Fibroblast of skin of back (primary cell): ENCODE measurements at places on chromosomes 5 and 9.

DNA sequence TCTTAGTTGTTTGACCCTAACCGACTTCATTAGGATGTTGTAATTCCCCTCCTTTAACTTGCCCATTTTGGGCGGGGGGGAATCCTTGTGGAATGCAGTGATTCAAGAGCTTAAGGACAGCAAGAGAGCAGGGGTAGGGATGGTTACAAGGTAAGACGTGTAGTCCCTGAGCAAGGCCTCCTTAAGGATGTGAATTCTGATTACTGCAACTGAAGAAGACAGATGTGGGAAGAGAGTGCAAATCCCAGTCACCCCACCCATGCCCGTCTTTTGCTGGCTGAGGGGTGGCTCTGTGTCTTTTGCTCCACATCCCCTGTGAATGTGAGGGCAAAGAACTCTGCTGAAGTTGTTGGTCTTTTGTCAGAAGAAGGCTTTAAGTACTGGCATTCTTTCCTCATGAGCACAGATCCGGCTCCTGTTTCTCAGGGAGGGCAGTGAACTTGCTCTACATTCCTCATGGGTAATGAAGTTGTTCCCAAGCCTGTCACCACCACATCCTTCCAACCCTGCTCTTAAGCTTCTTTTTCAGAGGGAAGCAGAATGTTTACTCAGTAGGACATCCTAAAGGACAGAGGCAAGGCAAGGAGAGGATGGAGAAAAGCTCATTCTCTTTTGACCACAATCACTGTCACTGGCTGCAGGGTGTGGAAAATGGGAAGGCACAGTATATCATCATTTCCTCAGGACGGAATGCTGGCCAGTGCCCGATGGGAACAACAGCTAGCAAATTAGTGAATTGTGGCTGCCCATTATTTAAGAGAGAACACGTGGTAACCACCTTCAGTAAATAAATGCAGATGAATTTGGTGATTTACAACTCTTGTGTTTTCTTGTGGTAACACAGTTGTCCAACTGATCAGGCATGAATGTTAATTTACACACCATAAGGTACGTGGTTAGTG, 61.5 kb downstream of the RAI14 start:
- peak; percentile 100 for DNase-seq

DNA sequence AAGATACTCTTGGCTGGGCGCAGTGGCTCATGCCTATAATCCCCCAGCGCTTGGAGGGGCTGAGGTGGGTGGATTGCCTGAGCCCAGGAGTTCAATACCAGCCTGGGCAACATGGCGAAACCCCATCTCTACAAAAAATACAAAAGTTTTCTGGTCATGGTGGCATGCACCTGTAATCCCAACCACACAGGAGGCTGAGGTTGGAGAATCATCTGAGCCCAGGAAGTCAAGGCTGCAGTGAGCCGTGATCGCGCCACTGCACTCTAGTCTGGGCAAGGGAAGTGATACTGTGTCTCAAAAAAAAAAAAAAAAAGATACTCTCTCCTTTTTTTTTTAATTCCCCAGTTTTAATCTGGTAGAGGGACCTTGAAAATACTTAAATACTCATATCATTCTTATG, 15.0 kb downstream of the ANKRD33B start:
- no peak for DNase-seq

DNA sequence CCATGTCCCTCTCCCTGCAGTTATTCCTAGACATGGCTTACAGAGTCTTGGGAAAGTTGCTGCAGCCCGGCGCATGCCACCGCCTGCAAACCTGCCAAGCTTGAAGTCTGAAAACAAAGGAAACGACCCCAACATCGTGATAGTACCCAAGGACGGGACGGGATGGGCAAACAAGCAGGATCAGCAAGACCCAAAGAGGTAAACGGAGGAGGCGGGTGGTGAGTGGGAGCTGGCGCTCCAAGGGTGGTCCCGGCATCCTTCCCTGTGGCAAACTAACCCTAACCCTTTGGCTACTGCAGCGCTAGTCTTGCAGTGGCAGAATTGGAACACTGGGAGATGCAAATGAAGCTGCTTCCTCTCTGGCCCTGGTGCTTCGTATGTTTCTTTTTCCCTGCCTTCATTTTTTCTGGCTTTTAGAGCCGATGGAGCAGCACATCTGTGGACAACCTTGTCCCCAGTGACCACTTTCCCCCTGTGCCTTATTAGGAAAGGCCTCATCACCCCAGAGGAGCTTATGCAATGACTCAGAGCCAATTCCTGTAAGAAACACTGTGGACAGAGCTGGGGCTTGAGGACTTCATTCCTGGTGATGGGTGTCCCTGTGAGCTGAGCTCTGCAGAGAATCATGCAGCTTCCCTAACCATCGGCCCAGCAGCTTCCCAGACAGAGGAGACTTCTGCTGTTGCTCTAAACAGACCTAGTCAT, 38.9 kb downstream of the PRRC2B start:
- peak; percentile 98 for DNase-seq

- peak; percentile 32 for DNase-seq
Observed at GRCh38 chr9:99162759-99163364, 57.9 kb downstream of the TGFBR1 start.

DNA sequence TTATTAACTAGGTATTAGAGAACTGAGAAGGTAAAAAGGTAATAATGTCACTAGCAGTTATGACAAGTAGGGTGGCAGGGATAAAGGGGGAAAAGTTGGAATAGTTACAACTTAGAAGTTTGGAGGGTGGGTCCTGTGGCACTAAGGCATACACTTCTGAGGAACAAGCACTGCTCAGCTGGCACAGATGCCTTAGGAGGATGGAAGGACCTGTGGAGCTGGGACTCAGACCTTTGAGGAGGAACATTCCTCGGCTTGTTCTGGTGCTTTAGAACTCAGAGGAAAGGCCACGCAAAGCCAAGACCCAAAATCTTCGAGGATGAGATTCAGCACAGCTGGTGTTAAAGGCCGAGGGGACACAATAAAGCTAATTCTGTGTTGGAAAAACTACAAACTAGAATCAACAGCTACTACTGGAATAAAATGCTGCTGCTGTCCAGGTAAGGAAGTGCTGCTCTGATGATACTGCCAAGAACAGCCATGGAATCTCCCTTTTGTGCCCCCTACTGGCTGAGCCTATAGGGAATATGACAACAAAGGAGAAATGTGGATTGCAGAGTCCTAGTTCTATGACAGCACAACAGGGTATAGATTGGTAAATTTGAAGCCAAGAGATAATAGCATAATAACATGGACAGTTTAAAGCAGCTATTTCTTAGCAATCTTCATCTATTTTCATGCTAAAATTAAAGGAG, 126.7 kb downstream of the SLC25A46 start:
- peak; percentile 33 for DNase-seq

DNA sequence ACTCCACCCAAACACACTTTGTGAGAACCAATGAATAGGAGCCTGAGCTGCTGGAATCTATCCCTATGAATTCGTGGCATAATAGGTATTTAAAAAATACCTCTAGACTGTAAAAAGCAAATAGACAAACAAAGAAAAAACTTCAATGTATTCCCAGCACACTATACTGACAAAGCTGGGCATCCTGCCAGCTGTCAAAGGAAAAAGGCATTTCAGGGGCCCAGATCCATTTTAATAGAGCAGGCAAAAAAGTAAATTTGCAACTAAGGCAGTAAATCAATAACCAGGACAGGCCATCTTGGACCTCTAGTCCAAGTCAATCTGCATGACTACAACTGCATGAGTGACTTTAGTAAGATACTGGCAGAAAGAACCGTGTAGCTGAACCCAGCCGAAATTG, 25.6 kb upstream of the LARP1 start:
- no peak for DNase-seq

GRCh38 chr9:116020146-116020545, 133.4 kb upstream of the PAPPA start:
- no peak for DNase-seq

DNA sequence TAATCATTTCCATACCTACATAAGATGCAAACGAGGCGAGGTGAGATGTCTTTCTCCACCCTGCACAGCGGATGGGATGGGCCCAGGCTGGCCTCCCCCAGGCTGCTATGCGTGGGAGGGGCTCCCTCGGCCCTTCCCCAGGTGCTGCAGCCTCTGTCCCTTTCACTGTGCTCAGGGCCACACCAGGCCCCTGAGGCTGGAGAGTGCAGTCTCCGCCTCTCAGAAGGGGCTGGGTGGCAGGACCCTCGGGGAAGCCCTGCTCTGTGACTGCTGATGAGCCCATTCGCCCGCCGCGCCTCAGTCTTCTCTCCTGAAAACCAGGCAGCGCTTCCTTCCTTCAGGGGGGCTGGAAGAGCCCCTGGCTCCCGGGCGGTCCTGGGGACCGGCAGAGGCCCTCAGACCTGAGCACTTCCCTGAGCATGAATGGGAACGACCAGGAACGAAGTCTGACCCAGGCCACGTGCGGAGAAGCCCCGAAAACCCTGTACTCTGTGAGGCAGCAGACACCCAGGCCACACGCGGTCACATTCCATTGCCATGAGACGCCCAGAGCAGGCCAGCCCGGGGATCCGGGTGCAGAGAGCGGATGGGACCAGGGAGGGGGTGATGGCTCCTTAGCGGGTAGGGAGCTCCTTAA, 21.9 kb upstream of the NOTCH1 start:
- peak; percentile 95 for DNase-seq

DNA sequence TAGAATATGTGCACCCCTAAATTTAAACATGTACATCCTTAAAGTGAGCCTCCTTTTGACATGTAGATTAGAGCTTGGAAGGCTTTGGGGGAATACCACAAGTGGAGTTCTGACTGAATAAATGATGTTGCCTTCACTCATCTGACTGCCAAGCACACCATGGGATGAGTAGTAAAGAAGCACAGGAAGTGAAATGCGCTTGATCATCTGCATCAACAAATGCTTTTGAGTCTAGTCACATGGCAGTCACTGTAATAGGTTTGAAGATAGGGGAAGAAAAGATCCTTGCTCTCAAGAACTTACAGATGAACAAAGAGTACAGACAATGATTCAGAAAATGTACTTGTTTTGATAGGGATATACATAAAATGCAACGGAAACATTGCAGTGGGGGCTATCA, 62.0 kb upstream of the STARD4 start:
- peak; percentile 37 for DNase-seq

GRCh38 chr9:33719581-33720374, 75.6 kb upstream of the PRSS3 start:
- DNase-seq: no peak

GRCh38 chr5:157470631-157471030, 10.6 kb downstream of the NIPAL4 start:
- DNase-seq: no peak

GRCh38 chr9:8784838-8785237, 985.3 kb upstream of the DMAC1 start:
- no peak for DNase-seq

DNA sequence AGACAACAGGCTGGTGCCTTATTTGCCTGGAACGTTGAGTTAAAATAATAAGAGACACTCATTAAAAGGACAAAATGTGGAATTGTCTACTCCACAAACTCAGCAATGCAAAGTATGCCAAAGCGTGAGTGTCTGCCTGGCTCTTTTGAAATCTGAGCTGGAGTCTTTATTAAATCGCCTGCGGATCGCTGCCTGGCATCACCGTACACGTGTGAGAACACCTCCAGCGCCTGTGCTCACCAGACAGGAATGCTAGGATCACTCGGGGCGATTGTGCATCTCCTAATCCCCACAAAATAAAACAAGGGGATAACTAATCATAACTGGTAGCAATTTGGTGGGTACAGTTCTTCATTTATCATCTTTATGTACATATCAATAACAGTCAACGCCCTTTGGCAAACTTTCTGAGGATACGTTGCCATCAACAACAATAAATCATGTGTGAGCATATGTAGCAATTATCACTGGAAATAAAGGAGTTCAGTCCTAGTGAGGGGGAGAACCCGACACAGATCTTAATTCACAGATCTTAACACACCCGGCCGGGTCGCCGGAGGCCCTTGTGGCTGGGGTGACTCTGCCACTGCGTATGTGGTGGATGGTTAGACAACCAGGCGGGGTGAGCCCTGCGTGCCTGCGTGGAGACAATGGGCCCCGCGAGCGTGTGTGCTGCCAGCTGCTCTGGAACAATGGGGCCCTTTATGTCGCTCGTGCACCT, 284.9 kb upstream of the IRX1 start:
- peak; percentile 73 for DNase-seq

- peak; percentile 13 for DNase-seq
Observed at GRCh38 chr5:160398806-160399205, 1.0 kb downstream of the FAM200C start.

GRCh38 chr9:78533500-78533899, 236.6 kb downstream of the PSAT1 start:
- DNase-seq: peak; percentile 49

DNA sequence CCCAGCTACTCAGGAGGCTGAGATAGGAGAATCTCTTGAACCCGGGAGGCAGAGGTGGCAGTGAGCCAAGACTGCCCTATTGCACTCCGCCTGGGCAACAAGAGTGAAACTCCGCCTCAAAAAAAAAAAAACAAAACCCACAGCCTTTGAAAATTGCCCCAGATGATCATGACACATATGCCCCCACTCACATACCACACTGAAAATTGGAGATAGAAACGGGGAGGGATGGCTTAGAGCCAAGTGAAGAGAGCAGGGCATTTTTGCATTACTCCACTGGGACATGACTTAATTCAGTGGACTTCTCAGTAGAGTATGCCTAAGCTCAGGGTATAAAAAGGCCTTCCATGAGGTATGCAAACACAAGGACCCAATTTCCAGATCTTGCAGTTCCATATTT, 309.3 kb downstream of the BNC2 start:
- DNase-seq: peak; percentile 50

GRCh38 chr9:38362852-38363588, 29.5 kb upstream of the ALDH1B1 start:
- peak; percentile 85 for DNase-seq

DNA sequence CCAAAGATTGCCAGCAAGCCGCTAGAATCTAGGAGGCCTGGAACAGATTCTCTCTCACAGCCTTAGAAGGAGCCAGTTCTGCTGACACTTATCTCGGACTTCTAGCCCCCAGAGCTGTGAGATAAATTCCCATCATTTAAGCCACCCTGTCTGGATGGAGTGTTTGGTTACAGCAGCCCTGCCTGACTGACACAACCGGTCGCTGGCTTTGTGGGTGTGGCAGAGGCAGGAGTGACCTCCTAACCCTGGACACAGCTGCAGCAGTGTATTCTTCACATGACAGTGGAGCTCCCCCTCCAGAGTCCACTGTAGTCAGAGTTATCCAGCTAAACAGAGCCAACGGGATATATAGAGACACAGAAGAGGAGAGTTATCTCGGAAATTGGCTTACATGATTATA, 21.2 kb upstream of the IL17B start:
- DNase-seq: no peak

DNA sequence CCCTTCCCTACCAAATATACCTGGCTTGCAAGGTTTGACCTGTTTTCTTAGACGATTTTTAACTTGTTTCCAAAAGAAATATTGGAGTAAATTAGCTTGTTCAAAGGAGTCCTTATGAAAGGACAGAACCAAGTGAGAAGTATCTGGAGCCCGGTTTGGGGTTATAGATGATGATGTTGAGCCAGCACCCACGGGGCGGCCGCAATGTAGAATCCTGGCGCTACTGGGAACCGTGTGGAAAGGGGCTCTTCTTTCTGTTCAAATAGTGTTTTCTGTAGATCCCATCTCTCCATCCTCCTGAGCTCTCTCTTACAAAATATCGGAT, 517 bp upstream of the EXOSC2 start:
- no peak for DNase-seq

GRCh38 chr5:36739751-36740221, 133.4 kb downstream of the SLC1A3 start:
- DNase-seq: peak; percentile 43

- peak; percentile 80 for DNase-seq
Observed at GRCh38 chr5:180291943-180292831, at the start of gene MAPK9. TSS of gene MAPK9 (minus strand) at chr5:180292083. CDS start at chr5:180280561, 11,522 bp downstream.
